Effector memory CD4-positive, alpha-beta T cell (primary cell): ENCODE measurements at places on chromosomes 5 and 9.

DNA sequence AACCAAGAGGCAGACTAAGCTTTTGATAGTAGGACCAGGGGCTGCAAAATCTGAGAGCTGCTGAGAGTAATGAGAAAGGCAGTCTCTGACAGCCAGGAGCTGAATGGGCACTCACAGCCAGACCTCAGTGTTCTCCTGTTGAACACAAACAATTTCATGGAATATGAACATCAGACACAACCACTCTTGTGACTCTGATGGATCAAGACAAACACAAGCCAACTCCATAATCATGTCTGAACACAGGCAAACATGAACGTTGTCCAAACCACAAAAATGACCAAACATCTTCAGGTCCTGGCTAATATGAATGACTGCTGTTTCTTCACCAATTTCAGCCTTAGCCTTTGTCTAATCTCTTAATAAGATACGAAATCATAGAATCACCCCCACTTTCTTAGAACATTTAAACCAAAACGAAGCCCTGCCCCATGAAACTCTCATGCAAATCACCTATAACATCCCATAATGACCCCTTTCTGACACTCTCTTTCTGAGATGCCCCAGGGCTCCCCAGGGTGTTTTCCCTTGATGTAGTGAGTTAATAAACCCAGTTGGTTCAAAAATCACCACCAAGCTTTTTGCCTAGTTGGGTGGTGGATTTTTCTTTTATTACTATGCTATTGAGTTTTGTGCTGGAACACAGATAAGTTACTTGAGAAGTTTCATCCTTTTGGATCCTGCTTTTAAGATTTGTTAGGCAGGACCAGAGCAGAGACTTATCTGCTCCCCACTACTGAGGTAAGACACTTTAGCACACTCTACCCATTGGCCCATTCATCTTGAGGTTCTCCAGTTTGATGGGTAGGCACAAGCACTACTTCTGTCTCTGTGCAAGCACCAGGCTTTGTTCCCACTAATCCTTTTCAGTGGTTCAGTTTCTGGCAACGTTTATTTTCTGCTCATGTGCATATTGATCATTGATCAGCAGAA lies 5.9 kb upstream of the ERAP2 start:
- no peak for DNase-seq

GRCh38 chr9:38062498-38063362 lies 6.3 kb downstream of the SHB start:
- no peak for DNase-seq

DNA sequence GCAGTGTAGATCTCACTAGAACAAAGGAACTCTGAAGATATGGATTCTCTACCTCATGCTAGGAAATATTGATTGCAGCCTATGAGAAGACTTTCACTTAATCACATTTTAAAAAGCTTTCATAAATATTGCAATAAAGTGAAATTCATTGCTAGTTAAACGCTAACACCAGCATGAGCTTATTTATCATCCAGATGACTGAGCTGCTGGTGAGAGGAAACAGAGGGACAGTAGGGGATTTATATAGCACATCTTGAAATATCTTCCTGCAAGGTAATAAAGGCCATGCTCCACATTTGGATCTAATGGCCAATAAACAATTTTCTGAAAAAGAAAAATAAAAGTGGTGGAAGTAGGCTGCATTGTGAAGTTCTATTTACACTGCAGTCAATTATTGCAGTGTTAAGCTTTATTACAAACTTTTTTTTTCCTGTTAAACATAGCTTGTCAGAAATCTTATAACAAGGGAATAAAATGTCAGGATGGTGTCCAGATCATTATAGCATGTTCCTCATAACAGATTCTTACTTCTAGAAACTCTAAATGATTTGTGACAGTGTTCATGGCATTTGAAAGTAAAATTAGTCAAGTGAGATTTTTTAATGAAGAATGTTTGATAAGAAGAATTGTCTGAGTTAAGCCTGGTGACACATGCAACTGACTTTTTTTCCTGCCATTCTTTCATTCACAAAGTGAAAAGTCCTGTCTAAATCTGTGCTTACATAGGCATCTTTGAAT lies 342.6 kb downstream of the DMAC1 start:
- DNase-seq, result no peak

DNA sequence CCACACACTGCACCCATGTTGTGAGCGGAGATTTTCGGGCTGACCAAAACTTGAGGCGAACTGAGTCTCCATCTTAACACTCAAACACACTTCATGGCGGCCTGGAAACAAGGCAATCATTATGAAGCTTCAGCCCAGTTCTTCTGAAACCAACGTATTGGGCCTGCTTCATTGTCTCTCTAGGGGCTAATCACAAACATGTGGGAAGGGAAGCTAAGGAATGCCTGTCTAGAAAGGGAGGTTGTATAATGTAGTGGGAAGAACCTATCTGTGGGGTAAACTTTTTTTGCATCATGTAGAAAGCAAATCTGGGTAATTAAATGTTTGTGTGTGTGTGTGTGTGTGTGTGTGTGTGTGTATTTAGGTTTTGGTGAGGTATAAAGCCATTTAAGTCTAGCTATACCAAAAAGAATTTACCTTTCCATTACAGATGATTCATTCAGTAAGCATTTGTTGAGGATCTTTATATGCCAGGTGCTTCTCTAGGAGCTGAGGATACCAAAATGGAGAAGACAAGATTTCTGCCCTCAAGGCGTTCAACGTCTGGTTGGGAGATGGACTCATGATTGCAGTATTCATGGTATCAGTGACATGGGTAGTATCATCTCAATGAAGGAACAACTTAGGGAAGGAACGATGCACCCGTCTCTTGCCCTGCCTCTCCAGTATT lies 29.4 kb downstream of the SLC1A3 start:
- no peak for DNase-seq

DNA sequence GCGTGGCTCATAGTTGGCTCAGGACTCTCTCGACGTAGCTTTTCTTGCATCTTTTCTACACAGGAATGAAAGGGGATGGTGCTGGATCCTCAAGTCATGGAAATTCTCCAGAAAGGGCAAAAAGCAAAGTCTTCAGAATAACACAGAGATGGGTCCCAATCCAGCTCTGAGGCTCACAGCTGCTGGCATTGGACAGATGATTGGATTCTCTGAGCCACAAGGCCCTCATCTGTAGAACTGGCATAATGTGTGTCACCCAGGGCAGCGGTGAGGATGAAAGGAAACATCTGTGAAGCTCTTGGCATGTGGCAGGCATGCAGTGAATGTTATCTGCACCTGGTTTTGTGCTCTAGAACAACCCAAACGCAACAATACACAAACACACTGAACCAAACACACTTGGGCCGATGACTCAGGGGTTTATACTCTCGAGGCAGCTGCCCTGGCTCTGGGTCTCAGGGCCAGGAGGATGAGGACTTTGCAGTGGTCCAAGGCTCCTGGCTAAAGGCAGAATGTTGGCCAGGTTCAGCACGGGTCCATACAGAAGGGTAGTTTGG lies 64.0 kb upstream of the UBTD2 start:
- no peak for DNase-seq

- DNase-seq, result no peak
Measured at GRCh38 chr5:139676406-139676805, 28.3 kb downstream of the CXXC5 start.

DNA sequence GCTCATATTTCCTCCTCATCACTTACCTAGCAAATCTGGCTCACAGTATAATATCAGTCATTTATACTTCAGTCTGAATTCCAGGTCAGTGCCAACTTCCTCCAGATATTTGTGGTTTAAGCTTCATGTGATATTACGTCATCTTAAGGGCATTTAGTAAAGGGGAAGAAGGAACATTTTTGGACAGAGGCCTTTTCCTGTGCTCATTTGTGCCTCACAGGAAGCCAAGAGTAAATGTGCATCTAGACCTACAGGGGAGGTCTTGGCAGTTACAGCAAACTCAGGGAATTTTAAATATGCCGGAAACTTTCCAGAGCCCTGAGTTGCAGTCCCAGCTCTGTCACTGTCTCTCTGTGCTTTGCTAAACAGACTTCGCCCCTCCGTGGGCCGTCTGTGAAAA lies 12.3 kb upstream of the KCNIP1 start:
- DNase-seq, result no peak

- no peak for DNase-seq
Measured at GRCh38 chr5:71829206-71829605, 110.1 kb downstream of the CARTPT start.

DNA sequence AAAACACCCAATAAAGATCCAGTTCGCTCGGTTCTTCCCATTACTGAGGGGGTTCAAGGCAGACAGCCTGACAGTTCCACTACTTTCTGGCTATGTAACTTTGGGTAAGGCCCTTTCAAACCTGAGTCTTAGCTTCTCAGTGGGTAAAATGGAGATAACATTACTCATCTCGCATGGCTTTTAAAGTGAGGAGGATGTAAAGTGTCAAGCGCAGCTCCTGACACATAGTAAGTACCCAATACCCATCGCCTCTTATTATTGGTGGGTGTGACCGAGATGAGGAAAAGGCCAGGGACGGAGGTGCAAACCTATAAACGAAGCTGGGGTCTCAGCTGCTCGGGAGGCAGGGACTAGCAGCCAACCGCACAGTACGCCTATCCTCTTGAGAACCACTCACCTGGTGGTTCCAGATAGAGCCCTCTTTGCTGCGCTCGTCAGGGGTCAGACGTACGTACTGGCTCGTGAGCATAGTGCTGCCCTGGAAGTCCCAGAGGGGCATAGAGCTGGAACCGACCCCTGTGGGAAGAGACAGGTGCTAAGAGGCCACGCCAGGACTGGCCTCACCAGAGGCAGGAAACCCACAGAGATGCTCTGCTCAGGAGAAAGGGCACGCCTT lies 584 bp downstream of the LMAN2 start:
- DNase-seq, result no peak

DNA sequence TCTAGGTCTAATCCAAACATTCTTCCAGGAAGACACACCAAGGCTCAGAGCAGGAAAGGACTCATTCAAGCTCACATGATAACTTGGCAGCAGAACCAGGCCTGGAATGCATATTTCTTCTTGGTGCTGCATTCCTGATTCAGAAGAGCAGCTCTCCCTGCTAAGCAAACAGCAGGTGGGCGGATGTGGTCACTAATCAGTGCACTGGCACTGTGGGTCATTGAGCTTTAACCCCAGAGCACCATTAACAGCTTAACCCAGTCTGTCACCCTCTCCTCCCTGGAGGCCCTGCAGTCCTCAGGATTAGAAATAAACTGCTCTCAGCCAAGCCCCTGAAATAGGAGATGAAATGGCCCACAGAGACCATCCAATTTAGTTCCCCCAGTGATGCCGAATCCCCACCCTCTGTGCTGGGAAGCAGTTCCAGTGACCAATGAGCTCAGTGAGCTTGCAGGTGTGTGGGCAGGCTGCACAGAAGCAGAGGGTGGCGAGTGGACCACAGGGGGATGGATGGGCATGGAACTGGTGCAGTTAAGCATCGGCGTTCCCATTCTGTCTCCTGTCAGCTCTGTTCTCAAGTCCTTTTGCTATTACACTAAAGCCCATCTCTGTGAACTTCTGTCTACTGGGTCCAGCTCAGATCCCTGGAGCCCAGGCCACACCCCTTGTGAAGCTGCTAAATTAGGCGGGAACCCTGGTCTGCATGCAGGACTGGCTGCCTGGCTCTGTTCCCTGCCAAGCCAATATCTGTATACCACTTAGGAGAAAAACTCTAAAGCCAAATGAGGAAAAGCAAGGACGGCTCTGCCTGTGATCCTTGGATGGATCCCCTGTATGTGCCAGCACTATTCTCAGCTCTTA lies 16.6 kb upstream of the MEGF9 start:
- DNase-seq, result no peak
